CD4-positive, alpha-beta T cell treated with Interleukin-17A for 1 hour (primary cell): ENCODE measurements at places on chromosomes 11 and 22.
A peak's percentile ranks its signal among the peaks of the same experiment; 100 is the strongest.

- no peak for DNase-seq
Measured at GRCh38 chr11:12829131-12829530, 154.9 kb downstream of the TEAD1 start.

DNA sequence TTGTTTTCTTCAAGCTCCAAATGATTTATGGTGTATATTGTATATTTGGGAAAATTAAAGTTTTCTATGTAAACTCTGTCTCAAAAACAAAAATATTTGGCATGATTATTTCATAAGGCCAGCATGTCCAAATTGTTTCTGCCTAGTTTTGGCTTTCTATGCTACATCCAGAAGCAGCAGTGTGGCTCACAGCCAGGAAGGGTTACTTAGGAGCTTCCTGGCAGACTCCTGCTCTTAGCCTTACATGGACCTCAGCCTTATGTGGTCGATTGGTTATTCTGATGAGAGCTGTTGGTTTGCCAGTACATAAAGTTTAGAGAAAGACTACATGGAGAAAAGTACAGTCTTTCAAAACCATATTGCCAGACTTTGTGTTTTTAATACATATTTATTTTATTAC, 297.7 kb upstream of the FAT3 start:
- no peak for DNase-seq

- DNase-seq: peak; percentile 50
Measured at GRCh38 chr11:117979481-117980211, 6.5 kb upstream of the IL10RA start.

DNA sequence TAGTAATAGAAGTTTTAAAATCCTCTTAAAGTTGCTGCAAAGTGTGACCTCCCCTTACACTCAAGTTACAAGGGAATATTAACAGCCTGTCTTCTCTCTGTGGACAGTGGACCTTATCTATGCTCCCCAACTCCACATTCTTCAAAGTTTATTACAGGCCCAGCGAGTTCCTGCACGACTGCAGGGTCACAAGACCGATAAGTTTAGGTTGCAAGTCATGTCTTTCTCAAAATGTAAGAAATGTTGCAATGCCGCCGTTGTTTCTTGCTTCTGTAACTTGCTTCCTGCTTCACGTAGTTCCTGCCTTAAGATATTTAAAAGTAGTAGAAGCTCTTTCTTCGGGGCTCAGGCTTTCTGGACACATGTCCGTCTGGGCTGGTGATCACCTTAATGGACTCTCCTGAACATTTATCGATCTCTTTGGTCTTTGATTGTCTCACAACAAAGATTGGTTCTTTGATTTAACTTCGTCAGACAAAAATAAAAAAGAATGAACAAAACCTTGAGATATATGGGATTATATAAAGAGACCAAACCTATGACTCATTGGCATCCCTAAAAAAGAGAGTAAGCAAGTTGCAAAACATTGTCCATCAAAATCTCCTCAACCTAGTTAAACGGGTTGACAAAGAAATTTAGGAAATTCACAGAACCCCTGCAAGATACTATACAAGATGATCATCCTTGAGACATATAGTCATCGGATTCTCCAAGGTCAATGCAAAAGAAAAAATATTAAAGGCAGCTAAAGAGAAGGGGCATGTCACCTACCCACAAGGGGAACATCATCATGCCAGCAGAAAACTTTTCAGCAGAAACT, 45.4 kb upstream of the GLYAT start:
- DNase-seq: no peak

GRCh38 chr22:48660790-48661740, 1166.6 kb downstream of the BRD1 start:
- no peak for DNase-seq

GRCh38 chr11:70328556-70328955, 58.1 kb downstream of the PPFIA1 start:
- no peak for DNase-seq

DNA sequence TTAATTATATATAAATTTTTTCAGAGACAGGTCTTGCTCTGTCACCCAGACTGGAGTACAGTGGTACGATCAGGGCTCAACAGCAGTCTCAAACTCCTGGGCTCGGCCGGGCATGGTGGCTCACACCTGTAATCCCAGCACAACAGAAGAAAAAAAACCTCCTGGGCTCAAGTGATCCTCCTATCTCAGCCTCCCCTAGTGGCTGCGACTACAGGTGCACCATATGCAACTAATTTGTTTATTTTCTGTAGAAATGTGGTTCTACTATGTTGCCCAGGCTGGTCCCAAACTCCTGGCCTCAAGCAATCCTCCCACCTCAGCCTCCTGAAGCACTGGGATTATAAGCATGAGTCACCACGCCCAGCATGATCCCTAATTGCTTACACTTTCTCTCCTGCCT, 56.1 kb upstream of the SLC35C1 start:
- DNase-seq: no peak

DNA sequence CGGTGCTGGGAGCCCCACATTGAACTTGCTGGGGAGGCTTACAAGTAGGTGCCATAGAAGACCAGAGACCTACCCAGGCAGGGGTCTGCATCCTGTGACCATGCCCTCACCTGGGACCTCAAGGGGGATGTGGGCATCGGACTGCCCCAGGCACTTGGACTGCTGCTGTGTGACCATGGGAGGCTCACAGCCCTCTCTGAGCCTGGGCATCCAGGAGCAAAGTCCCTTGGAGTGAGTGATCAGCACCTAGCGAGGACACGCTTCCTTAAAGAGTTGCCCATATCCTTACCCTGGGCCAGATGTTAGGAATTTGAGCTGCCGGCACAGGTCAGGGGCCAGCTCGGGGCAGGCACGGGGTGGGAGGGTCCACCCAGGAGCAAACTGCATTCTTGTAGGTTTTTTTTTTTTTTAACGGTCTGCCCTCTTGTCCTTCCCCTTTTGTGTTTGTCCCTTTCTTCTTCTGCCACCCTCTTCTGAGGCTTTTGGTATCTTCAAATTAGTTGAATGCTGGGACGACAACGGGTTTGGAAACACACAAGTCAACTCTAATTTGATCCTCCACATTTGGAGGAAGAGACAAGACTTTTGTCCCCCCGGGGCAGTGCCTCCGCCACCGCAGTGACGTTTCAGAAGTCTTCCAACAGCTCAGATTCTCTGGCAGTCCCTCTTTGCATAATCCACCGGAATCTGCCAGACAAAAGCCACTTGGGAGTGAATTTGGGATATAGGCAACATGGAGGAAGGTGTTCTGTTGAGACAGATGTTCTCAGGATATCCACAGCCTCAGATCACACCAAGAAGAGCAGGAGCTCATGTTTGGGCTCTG, 46.1 kb upstream of the LINC01488 start:
- no peak for DNase-seq

DNA sequence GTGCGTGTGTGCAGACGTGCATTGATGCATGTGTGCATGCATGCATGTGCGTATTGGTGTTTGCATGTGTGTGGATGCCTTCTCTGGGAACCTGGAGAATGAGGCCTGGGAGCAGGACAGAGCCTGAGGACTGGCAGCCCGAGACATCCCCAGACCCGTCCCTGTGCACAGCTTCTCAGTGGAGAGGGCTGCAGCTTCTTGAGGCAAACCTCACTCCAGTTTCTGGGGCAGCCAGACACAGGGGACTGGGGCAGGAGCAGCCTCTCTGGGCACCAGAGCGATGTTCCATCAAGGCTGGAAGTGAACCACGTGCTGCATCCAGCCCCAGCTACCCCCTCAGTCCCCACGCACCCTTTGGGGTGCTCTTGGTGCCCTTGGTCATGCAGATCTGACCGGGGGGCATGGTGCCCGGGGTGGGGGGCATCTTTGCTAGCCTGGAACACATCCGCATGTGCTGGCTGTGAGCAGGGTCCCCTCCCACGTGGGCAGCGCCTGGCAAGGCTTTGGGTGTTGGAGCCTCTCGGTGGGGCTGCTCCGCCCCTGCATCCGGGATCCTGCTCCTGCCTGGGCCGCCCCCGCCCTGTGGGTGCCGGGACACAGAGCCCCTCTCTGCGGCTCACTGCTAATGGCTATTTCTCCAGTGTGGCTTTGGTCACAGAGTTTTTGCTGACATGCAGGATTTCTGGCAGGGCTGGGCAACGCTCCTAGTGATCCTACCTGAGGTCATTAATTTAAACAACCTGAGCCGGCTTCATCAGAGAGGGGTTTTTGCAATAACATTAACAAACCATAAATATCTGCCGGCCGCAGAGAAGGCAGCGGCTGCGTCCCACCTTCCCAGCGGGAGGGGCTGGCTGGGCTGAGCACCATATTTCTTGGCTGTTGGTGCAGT, 434.7 kb downstream of the TBC1D22A start:
- no peak for DNase-seq

- no peak for DNase-seq
Measured at GRCh38 chr22:38187413-38188212, 6.0 kb upstream of the PLA2G6 start.

- DNase-seq: no peak
Measured at GRCh38 chr11:7793233-7793632, 3.5 kb downstream of the OR5P2 start.

- DNase-seq: no peak
Measured at GRCh38 chr11:73326929-73327811, 19.1 kb downstream of the ARHGEF17 start.

DNA sequence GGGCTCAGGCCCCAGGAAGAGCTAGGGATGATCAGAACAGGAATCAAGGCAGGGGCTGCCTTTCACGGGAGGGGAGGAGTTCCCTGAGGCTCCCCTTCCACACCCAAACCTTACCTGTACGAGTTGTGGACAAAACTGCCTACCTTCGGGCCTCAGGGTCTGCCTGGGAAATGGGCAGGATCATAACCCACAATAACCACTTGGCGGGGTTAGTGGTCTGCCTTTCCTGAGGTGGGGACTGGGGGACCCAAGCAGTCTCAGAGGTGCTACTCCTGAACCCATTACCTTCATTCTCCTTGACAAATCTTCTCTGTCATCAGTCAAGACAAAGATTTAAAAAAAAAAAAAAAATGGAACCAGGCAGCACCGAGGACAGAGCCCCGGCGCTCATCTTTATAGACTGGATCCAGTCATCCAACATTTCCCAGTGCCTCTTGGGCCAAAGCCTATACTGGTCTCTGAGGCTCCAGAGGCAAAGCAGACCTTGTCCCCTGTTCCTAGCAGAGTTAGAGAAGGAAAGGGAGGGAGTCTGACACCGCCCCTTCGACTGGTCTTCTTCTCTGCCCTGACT, 14.2 kb downstream of the P2RY6 start:
- no peak for DNase-seq

- DNase-seq: no peak
Measured at GRCh38 chr11:76023236-76024068, 182.8 kb downstream of the WNT11 start.

DNA sequence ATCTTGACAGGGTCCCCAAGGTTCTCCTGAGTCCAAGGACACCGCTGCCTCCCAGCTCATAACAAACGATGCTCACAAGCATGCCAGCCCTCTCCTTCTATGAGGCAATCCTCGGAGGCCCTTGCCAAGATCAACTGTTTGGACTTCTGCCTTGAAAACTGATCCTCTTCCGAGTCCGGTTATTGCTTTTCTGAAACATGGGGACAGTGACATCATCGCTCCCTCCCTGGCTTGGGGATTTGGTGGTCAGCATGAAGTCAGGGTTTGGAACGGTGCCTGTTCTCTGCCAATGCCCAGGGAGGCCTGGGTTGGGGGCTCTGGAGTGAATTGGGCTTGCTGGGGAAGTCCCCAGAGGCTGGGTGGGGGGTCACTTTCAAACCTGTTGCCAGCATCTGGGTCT, 149.3 kb downstream of the FBXO7 start:
- DNase-seq: no peak

GRCh38 chr22:49934891-49935557, 16.6 kb downstream of the CRELD2 start:
- DNase-seq: peak; percentile 90

DNA sequence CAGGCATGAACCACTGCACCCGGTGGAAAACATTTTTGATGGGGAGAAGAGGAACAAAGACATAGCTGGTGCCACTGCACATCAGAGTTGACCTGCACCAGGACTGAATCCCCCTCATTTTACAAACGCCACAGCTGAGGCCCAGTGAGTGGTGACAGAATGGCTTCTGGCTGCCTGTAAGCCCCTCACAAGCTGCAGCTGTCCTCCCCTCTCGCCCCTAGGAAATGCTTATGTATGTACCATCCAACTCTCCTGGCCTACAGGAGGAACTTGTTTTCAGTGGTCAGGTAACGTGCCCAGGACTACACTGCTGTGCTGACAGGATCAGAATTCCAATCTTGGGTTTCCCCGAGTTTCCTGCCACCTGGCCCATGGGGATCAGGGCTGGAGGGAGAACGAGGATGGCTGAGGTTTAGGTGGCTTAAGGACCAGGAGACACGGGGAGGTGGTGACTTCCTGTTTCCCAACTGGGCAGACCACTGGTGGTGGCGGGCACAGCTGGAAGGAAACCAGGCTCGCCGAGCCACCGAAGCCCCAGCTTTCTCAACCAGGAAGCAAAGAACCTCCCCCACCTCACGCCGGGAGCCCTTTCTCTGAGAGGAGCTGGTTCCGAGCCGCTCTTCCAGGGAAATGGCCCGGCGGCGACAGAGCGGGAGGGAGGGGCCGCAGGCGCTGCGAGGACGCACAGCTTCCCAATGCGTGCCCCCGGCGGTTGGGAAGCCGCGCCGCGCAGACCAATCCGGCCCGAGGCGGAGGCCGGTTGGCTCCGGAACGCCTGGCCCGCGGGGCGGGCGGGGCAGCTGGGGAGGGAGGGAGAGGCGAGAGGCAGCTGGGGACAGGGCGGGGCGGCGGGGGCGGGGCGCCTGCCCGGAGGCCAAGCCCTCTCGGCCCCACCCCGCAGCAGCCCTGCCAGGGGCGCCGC, 1.0 kb upstream of the LRFN4 start:
- peak; percentile 80 for DNase-seq

DNA sequence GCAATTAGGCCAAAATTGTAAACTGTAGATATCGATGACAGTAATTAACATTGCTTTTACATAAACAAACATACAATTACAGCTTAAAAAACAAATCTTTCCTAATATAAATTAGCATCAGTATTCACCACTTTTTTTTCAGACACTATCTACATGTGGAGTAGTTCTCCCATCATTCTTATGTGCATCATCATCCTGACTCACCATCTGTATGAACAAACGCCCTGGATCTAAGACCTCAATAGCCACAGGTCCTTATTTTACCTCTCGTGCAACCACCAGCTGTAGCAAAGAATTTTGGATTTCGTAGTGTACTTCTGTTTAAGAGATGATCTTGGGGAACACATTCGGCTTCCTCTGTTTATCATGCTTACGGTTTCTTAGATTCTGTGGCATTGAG, 551.9 kb upstream of the KIRREL3 start:
- DNase-seq: no peak

DNA sequence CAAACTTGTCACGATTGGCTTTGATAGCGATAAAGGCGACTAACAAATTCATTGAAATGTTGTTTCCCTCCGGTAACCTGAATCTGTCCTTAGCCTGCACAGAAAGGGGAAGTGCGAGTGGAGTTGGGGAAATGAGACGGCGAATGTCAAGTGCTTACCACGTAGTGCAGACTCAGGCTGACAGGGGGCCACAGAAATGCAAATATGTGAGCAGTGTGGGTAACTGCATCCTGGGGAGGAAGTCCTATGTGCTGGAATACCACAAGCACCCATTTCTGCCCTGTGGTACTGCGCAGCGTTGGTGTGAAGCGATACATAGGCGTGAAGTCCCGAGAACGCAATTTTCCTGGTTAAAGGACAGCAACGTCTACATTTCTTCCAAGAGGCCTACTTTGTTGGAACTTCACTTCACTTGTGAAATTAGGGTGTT, 869 bp upstream of the EIF4ENIF1 start:
- peak; percentile 75 for DNase-seq
